ENCODE measurements at places on chromosomes 12 and 14. TPM values are rescaled to one million over a fixed set of nuclear protein-coding genes. Genes with fewer than 3 reads are reported as not detected.

The SERPINA4 gene
- not detected for total RNA-seq

The BCL11B gene
- 43.5 TPM for total RNA-seq

The TBC1D30 gene
- total RNA-seq, result 1.1 TPM

The GSC gene
- total RNA-seq, result not detected

The TRPV4 gene
- total RNA-seq, result not detected

The PELI2 gene
- 4.4 TPM for total RNA-seq

The SLC6A15 gene
- not detected for total RNA-seq

The DAO gene
- total RNA-seq, result not detected

The DBX2 gene
- not detected for total RNA-seq

The OR4E2 gene
- total RNA-seq, result not detected

The TEX52 gene
- 0.17 TPM for total RNA-seq

The LHX5 gene
- total RNA-seq, result not detected

The CLSTN3 gene
- 50.8 TPM for total RNA-seq

The DPPA3 gene
- not detected for total RNA-seq

The CLEC1B gene
- total RNA-seq, result not detected

The ABHD12B gene
- not detected for total RNA-seq

The IL22 gene
- 3.4 TPM for total RNA-seq

The PRB2 gene
- total RNA-seq, result not detected

The PRR4 gene
- total RNA-seq, result 3.6 TPM

Measured in activated T-helper 1 cell treated with anti-CD3 and anti-CD28 coated beads, Interleukin-12 subunit alpha, Interleukin-12 subunit beta, Interleukin-2, Interleukin-4 antibody, amounts not matched to agents 30 ng/mL and 10 ng/mL and 1 ng/mL, durations not matched to agents 14 hours and 24 hours and 36 hours (primary cell).